ENCODE measurements at places on chromosomes 1 and 21. TPM values are rescaled to one million over a fixed set of nuclear protein-coding genes. Genes with fewer than 3 reads are reported as not detected.

The NBPF4 gene
- not detected for total RNA-seq

The TOMM20 gene
- 104 TPM for total RNA-seq

The SYTL1 gene
- total RNA-seq: 39.3 TPM

The LRRC53 gene
- total RNA-seq: not detected

The MMP23B gene
- not detected for total RNA-seq

The LMNA gene
- 715 TPM for total RNA-seq

The KRTAP6-2 gene
- total RNA-seq: not detected

The ZNF593OS gene
- total RNA-seq: not detected

The S100A3 gene
- not detected for total RNA-seq

The TIAM1 gene
- 0.67 TPM for total RNA-seq

The IL10RB gene
- total RNA-seq: 64.9 TPM

The SLC45A1 gene
- total RNA-seq: 3.3 TPM

The SLC45A3 gene
- total RNA-seq: 2.3 TPM

The HJV gene
- not detected for total RNA-seq

The SPRR1B gene
- total RNA-seq: not detected

The LRRIQ3 gene
- 0.68 TPM for total RNA-seq

The GJA4 gene
- not detected for total RNA-seq

The TBX15 gene
- total RNA-seq: not detected

The OR6N1 gene
- total RNA-seq: not detected

The ROR1 gene
- total RNA-seq: 0.41 TPM

The GBP7 gene
- not detected for total RNA-seq

The ACKR1 gene
- not detected for total RNA-seq

The HAPLN2 gene
- not detected for total RNA-seq

The OVAAL gene
- 0.61 TPM for total RNA-seq

The MATN1 gene
- not detected for total RNA-seq

The PCBP3 gene
- total RNA-seq: not detected

The FAM151A gene
- not detected for total RNA-seq

The CTSS gene
- total RNA-seq: 2.9 TPM

The ADORA1 gene
- 87.9 TPM for total RNA-seq

The SERINC2 gene
- total RNA-seq: 13.3 TPM

The CHRM3 gene
- 0.07 TPM for total RNA-seq

The GLMN gene
- 6.8 TPM for total RNA-seq

The TDRD5 gene
- not detected for total RNA-seq

The LMX1A gene
- total RNA-seq: not detected

The CR1L gene
- not detected for total RNA-seq

The KAZN gene
- total RNA-seq: 7.0 TPM

The REG4 gene
- total RNA-seq: not detected

The SLC19A1 gene
- total RNA-seq: 36.0 TPM

The PALMD gene
- 6.5 TPM for total RNA-seq

The TFF2 gene
- total RNA-seq: not detected

The ADGRL4 gene
- not detected for total RNA-seq

The FAM163A gene
- total RNA-seq: not detected

The LINGO4 gene
- total RNA-seq: not detected

The NPHS2 gene
- total RNA-seq: not detected

The LAD1 gene
- 3.6 TPM for total RNA-seq

The IGSF9 gene
- 0.03 TPM for total RNA-seq

The RYR2 gene
- 1.0 TPM for total RNA-seq

The NCAM2 gene
- 2.3 TPM for total RNA-seq

The FLG2 gene
- total RNA-seq: not detected

The SPRR2B gene
- total RNA-seq: not detected

The CRP gene
- not detected for total RNA-seq

The CDC73 gene
- total RNA-seq: 10.3 TPM

The CD247 gene
- not detected for total RNA-seq

The LCE2C gene
- not detected for total RNA-seq

The UQCRHL gene
- 4.0 TPM for total RNA-seq

The C1QB gene
- total RNA-seq: not detected
